ENCODE measurements at places on chromosomes 13 and 19.
A peak's percentile ranks its signal among the peaks of the same experiment; 100 is the strongest.

- no peak for DNase-seq
Observed at GRCh38 chr13:71877256-71877653, 10.3 kb upstream of the DACH1 start.

DNA sequence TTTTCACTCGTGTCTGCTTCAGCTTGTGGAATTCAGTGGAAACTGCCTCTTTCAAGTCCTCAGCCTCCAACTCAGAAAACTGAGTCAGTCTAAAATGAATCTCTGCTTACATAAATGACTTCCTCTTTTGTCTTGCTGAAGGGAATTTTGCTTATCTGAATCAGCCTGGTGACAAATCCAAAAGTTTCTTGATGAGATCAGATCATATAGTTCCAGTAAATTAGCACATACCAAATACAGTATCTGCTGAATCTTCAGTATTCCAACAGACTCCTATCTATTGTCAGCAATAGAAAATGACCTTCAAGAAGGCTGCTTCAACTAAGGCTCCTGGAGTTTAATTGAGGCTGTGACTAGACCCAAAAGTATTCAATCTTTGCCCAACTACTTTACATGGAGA lies 290.0 kb downstream of the MZT1 start:
- DNase-seq = no peak

GRCh38 chr13:23866420-23867026 lies 22.7 kb downstream of the MIPEP start:
- no peak for DNase-seq

GRCh38 chr13:53499576-53500133 lies 471.0 kb downstream of the OLFM4 start:
- no peak for DNase-seq

DNA sequence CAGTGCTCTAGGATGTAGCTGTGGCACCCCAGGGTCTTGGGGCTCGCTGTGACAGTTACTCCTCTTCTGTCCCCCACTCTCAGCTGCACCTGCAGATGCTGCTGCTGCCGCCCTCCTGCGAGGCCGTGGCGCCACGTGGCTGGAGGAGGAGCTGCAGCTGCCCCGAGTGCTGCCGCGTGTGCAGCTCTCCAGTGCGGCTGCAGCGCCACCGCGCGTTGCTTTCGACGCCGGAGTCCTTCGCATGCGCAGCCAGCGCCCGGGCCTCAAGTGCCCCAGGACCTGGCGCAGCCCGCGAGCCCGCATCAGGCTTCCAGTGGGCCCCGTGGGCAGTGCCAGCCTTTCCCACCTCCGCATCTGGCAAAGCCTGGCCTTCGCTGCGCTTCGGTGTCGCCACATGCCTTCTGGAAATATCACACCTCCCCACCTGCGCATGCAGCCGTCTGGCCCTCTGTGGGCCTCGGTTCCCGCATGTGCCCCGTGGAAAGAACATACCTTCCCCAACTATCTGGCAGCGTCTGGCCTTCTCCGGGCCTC lies 692 bp upstream of the ZNF580 start:
- peak; percentile 85 for DNase-seq

GRCh38 chr13:23628250-23628649 lies 58.0 kb downstream of the TNFRSF19 start:
- no peak for DNase-seq

DNA sequence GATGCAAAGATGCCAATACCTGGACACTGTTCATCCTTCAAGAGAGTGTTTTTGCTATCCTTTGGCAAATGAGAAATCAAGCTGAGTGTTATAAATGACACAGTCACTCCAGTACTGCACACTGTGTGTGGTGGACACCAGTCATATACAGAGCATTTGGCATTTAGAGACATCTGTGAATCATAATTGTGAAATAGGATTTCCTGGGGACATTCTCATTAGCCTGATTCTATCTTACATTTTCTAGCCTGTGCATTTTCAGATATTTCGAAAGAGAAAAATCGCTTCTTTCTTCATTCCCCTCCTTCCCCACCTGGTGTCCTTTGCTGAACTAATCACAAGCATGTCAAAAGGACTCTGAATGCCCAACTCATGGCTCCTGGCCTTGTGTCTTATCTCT lies 781.0 kb upstream of the ARGLU1 start:
- no peak for DNase-seq
